ENCODE measurements at places on chromosomes 11 and 22.
A peak's percentile ranks its signal among the peaks of the same experiment; 100 is the strongest.

- DNase-seq: no peak
Measured at GRCh38 chr11:77171885-77172665, 44.0 kb downstream of the MYO7A start.

DNA sequence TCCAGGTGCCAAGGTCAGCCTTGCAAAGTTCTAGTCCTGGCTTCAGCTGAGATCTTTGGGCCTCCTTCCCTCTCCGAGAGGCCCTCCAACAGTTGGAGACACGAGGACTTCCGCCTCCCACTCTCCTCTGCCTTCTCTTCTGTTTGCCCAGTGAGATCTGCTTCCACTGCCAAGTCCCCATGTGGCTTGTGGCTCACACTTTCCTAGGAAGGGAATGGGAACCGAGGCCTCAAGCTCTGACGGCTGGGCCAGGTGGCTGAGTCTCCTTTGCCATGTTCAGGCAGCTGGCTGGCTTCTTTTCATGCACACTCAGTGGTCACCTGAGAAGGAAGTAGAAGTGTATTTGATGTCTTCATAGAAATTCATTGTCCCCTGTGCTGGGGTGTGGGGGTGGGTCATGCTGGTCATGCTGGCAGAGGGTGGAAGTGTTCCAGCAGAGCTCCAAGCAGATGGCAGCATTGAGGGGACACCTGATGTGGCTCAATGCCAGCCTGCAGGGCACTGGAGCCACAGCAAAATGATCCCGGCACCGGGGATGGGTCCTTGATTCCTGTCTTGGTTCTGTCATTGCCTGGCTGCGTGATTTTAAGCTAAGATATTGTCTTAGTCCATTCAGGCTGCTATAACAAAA is 130.4 kb downstream of the ADAMTS15 start:
- DNase-seq: no peak

- DNase-seq: no peak
Measured at GRCh38 chr11:34252651-34253050, 105.2 kb downstream of the ABTB2 start.

DNA sequence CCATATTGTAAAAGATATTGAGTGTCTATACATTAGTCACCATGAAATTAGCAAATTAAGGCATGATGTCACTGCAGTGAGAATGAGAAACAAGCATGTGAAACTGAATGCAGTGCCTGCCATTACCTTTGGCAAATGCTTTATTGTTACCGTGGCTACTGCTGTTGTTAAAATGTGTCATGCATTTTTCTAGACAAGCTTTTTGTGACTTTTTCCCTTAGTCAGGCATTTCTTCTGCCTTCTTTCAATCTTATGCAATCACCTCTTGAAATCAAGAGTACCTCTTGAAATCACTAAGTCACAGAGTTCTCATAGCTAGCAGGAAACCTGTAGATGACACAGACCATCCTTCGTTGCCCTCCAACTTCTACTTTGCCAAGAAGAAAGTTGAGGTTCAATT is 461.7 kb upstream of the TENM4 start:
- DNase-seq: peak; percentile 13

DNA sequence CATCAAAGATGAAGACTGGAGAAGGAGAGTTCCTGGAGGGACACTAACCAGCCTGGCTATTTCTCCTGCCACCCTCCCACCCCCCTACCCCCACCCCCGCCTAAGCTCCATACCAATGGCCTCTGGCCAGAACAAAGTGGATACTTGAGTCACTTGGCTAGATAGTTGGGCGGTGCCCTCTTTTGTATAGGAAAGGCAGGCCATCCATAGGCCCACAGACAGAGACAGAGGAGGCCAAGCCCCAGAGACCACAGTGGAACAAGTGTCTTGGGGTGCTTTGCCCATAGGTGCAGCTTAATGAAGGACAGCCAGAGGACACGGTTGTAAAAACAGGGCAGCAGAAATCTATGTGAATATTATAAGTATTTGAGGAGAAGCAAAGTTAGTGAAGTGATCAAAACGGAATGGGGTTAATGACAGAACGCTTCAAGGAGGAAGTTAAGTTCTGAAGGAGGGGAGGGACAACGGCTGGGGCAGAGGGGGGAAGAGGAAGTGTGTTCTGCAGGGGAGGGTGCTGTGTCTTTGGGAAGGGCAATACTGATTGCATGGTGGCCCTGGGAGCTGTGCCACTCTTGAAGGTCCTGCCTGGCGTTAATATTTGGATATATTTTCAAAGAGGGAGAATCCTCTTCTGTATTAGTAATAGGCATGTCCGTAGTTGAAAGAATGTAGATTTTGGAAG is 32.7 kb downstream of the FLI1 start:
- DNase-seq: no peak

- no peak for DNase-seq
Measured at GRCh38 chr22:37451218-37451617, 23.9 kb upstream of the ELFN2 start.

- DNase-seq: no peak
Measured at GRCh38 chr11:3949125-3949524, 93.7 kb downstream of the STIM1 start.

GRCh38 chr11:21446939-21447590 is 745.8 kb upstream of the ANO5 start:
- DNase-seq: no peak

- no peak for DNase-seq
Measured at GRCh38 chr22:28183078-28183860, 264.2 kb upstream of the PITPNB start.

GRCh38 chr11:78802058-78802761 is 227.5 kb upstream of the NARS2 start:
- no peak for DNase-seq

DNA sequence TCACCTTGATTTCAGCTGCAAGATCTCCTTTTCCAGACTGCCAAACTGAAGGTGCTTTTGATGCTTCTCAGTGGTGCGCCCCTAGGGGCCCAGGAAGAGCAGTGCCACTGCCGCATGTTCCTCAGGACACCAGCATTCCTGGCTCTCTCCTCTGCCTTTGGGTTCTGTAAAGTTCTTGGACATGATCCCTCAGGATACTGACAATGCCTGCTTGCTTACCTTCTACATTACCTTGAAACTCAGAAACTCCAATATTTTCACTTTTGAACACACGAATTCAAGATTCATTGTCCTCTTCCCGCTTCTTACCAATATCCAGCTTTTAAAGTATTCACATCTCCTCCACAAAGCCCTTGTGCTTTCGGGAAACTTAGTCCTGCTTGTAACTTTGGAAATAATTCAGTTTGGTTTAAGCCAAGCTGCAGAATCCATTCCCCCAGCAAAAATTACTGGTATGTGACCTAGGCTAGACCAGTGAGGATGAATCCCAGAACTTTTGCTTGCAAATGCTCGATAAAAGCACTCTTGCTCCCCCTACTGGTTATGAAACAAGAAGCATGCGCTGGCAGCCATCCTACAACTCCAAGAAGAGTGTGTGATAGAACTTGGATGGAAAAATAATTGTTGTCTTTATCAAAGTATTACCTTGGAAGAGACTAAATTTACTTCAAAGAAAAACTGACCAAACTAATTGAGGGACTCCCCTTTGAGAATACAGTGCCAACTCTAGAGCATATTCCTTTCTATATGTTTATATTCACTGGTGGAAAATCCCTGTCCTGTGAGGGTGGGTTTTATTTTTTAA is 16.5 kb upstream of the OR5B21 start:
- DNase-seq: peak; percentile 70

GRCh38 chr22:22125579-22126468 is 118.8 kb upstream of the VPREB1 start:
- DNase-seq: no peak

DNA sequence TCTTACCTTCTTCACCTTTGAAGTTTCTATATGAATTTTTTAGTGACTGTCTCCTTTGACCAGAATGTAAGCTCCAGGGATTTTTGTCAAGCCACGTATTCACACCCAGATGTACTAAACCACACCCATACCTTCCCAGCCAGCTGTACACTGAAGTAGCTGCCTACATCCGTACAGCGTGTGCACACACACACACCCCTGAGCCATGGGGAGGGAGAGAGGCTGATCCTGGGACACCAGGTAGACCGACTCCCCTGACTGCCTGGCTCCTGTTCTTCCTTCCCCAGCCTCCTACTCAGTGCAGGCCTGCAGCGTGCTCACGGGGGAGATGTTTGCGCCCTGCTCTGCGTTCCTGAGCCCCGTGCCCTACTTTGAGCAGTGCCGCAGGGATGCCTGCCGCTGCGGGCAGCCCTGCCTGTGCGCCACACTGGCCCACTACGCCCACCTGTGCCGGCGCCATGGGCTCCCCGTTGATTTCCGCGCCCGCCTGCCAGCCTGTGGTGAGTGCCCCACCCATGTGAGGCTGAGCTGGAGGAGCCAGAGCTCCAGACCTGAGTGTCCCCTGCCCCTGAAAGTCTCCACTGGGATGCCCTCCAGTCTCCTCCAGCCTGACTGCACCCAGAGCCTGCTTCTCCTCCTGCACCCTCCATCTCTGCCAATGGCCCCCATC is 25.9 kb downstream of the OTOG start:
- no peak for DNase-seq

DNA sequence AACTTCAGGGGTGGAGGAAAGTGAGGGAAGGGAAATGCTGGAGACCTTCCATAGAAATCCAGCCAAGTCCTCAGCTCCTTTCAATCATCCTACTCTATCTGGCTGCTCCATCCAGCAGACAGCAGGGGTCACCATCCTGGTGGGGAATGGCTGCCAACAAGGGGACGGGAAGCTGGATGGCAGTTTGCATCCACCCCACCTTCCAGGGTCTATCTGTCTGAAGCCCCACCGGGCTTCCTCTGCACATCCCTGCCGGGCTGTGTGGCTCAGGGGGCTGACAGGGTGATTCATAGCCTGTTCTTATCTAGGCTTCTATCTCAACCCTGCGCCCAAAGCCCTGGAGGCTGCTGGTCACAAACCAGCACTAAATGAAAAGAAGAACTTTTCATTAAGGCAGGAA is 1.1 kb downstream of the SYTL2 start:
- DNase-seq: no peak

GRCh38 chr11:127050186-127050585 is 49.6 kb upstream of the KIRREL3 start:
- DNase-seq: no peak

GRCh38 chr11:86797133-86797532 is 3.2 kb upstream of the PRSS23 start:
- no peak for DNase-seq

GRCh38 chr22:32950366-32950765 is 107.8 kb downstream of the SYN3 start:
- DNase-seq: no peak

DNA sequence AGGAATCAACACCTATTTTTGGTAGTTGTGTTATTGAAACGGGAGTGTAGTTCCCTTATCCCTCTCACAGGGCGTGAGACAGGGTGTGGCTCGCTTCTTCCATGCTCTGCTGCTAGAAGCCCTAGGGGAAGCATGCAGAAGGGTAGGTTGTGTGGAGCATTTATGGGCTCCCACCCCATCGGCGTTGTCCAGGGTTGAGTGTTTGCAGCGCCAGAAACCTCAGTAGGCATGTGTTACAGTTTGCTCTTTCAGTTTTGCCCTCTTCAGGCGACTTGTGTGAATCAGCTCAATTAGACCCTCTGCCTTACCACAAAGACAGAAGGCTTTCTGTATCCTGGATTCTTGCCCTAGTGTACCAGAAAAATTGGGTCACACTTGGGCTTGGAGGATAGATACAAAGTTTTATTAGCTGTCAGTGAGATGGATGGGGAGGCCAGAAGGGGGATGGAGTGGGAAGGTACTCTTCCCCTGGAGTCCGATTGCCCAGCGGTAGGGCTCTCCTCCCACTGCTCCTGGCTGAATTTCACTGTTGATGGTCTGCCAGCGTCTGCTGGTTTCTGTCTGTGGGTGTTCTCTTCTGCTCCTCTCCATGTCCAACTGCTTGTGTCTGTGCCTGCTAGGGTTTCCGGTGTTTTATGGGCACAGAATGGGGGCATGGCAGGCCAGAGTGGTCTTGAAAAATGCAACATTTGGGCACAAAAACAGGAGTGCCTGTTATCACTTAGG is 358.3 kb upstream of the CTSC start:
- DNase-seq: peak; percentile 6

DNA sequence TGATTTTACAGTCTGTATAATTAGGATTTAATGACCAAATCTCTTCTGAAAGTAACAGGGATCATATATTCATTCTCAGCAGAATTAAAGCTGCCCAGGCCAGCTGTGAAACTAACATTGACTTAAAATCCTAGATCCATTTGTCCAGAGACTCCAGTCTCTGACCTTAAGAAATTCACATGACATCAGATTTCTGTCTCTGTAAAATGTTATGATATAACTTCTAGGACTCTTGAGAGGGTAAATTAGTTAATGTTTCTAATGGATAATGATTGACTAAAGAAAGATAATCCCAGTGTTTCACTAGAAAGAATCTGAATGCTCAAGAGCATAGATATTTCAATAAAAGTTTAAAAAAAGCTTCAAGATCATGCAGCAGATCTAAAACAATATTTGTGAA is 6.3 kb downstream of the NOX4 start:
- no peak for DNase-seq

DNA sequence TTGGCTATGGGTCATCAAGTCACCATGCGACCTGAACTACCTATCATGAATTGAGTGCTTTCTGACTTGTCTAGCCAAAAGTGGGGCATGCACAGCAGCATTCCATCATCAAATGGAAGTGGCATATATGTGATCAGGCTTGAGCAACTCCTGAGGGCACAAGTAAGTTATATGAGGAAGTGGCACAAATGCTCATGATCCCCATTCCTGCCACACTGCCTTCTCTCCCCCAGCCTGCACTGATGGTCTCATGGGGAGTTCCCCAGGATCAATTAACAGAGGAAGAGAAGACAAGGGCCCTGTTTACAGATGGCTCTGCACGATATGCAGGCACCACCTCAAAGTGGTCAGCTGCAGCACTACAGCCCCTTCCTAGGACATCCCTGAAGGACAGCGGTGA is 21.8 kb downstream of the MS4A4E start:
- no peak for DNase-seq

DNA sequence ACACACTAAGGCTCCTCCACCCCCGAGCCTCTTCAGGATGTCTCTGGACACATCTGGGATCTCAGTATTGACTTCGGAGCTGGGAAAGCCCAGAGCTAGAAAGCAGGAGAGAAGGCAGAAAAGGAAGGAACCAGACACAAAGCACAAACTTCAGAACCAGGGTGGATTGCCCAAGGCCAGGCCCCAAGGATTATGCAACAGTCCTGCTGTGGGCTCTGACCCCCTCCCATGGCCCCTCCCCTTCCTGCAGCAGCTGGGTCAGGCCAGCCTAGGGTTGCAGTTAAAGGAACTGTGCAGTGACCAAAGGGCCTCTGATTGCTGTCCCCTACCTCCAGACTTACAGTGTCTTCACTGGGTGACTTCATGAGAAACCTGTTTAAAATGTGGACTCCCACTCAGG is 5.3 kb downstream of the KCNE3 start:
- DNase-seq: no peak

DNA sequence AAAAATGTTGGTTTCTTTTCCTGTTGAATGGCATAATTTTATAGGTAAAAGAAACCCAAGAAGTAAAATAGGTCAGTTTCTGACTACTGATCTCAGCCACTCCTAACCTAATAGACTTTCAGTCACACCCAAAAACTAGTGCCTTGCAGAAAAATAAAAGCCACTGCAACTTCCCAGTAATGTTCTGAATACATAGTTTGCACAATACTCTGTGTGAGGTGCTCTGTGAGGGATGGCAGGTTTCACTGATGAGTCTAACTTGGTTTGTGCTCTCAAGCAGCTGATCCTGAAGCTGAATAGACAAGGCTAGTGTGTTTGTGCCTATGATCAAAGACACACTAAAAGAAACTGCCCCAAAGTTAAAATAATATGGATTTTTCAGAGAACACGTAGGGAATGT is 758.3 kb downstream of the NELL1 start:
- no peak for DNase-seq

- no peak for DNase-seq
Measured at GRCh38 chr11:12543596-12544415, 130.4 kb upstream of the TEAD1 start.
